ENCODE measurements at places on chromosomes 6 and 20.

DNA sequence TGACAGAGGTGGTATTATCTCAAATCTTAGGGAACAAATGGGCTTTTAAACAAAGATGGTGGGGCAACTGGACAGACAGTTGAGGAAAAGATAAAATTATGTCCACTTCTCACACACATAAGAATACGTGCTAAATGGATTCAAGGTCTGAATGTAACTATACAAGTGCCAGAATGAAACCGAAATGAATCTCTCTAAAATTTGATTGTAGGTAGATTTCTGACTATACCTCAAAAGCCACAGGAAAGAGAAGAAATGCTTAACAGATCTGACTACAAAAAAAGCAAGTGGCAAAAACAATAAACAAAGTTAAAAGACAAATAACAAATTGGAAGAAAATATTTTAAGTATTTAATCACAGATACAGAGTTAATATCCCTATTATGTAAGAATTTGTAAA is 182.7 kb upstream of the OLIG3 start:
- no peak for DNase-seq

- DNase-seq: peak; percentile 30
Measured at GRCh38 chr20:38221119-38221589, 39.4 kb downstream of the KIAA1755 start.

- no peak for DNase-seq
Measured at GRCh38 chr20:18666803-18667415, 79.1 kb downstream of the DTD1 start.

DNA sequence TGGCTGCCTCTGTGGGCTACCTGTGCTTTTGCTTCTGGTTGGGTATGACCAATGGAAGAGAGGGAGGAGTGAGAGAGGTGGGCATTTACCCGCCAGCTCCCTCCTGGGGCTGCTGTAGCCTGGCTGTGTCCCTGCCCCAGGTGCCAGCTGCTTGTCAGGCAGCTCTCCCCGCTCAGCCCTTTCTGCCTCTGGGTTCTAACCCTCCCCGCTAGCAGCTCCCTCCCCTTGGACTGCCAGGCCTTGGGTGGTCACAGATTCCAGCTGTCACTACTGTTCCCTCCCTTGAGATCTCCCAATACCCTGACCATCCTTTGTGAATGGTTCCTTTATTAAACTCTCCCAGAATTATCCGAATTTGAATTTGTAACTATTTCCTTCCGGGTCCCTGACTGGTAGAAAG is 95.5 kb upstream of the RNF24 start:
- no peak for DNase-seq
